ENCODE measurements at places on chromosomes 5 and 9. TPM values are rescaled to one million over a fixed set of nuclear protein-coding genes. Genes with fewer than 3 reads are reported as not detected.

Gene SEMA4D
- not detected for total RNA-seq

Gene C5orf58
- total RNA-seq, result not detected

Gene HSPB3
- total RNA-seq, result not detected

Gene CDHR2
- not detected for total RNA-seq

Gene SLIT3
- total RNA-seq, result 13.2 TPM

Gene BBLN
- 194 TPM for total RNA-seq

Gene KYAT1
- total RNA-seq, result 2.9 TPM

Gene CARD9
- 0.65 TPM for total RNA-seq

Gene CDKN2B
- 16.8 TPM for total RNA-seq

Gene SOHLH1
- not detected for total RNA-seq

Gene EGFLAM
- 1.6 TPM for total RNA-seq

Gene IL5
- not detected for total RNA-seq

Gene SPATA31A3
- total RNA-seq, result not detected

Gene GCNT1
- total RNA-seq, result 15.6 TPM

Gene PCDHGC4
- total RNA-seq, result under 0.01 TPM

Gene SCGB3A2
- not detected for total RNA-seq

Gene CBY3
- not detected for total RNA-seq

Gene ZBED3
- 0.65 TPM for total RNA-seq

Gene TMEM215
- total RNA-seq, result not detected

Gene ADAMTS16
- total RNA-seq, result not detected

Gene IL3
- not detected for total RNA-seq

Gene PCDHGA1
- total RNA-seq, result 0.54 TPM

Gene GMCL2
- total RNA-seq, result not detected

Gene PRSS3
- 8.1 TPM for total RNA-seq

Gene CCL28
- 2.9 TPM for total RNA-seq

Gene AGXT2
- not detected for total RNA-seq

Gene BAAT
- total RNA-seq, result not detected

Gene POLR1E
- 26.4 TPM for total RNA-seq

Gene C7
- 1,610 TPM for total RNA-seq

Gene SLC6A19
- not detected for total RNA-seq

Gene TEX48
- total RNA-seq, result not detected

Gene FREM1
- total RNA-seq, result 0.16 TPM

All from cardiac atrium fibroblast (primary cell).